ENCODE measurements at places on chromosomes 6 and 20.

GRCh38 chr20:20799716-20800312 lies 87.4 kb upstream of the RALGAPA2 start:
- no peak for DNase-seq

GRCh38 chr6:132218059-132218696 lies 183.1 kb downstream of the MOXD1 start:
- no peak for DNase-seq

GRCh38 chr20:3869839-3870634 lies 19.1 kb upstream of the PANK2 start:
- DNase-seq, result no peak

- DNase-seq, result no peak
Measured at GRCh38 chr6:107786709-107787588, 37.2 kb downstream of the SCML4 start.

- DNase-seq, result no peak
Measured at GRCh38 chr20:3238616-3239025, 369 bp downstream of the SLC4A11 start.

DNA sequence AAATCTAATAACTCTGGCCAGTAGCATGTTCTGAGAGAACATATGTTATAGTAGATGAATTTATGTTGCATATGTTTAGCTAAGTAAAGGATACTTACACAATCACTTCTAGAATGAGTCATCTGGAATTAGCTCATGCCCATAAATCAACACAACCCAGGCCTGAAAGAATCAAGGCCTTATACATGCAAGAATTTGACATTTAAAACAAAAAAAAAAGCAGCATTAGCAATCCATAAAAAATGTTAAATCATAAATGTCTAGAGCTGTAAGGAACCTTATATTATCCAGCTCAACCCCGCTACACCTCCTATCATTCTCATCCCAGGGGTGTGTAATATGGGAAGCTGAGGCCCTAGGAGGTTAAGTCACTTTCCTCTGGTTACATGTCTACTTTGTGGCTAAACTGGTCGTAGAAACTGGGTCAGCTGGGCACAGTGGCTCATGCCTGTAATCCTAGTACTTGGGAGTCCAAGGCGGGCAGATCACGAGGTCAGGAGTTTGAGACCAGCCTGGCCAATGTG lies 105.2 kb upstream of the CARMIL1 start:
- DNase-seq, result no peak

GRCh38 chr6:104995989-104996617 lies 39.2 kb downstream of the LIN28B start:
- no peak for DNase-seq

DNA sequence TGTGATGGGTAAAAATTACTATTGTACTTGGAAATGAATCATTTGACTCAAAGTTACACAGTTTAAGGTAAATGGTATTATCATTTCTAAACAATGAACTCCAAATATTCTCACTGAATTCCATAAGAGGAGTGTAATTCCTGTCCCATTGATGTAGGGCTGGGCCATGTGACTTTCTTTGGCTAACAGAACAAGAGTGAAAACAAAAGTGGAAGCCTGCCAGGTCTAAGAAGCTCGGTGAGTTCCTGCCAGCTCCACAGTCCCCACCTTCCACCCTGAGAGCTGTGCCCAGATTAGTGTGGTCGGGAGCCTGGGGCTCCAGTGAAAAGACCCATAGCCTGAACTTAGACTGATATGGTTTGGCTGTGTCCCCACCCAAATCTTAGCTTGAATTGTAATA lies 24.6 kb downstream of the TBXT start:
- no peak for DNase-seq

GRCh38 chr6:160305926-160306713 lies 42.1 kb upstream of the SLC22A3 start:
- DNase-seq, result no peak

DNA sequence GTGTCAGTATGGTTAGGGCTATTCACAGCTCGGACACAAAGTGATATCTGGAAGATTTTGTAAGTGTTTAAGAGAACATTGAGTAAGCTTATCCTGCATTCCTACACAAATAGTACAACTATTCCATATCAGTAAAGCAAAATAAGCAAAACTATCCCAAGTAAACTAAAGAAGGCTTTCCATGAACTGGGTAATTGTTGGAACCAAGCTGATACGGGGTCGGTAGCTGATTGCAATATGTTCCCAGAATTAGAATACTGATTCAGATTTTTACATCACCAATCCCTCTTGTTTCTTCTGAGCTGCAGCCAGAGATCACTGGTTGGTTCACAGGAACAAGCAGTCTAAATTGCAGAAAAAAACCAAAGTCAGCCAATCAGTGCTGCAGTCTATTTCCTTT lies 54.1 kb downstream of the CDS2 start:
- no peak for DNase-seq

- no peak for DNase-seq
Measured at GRCh38 chr20:57756921-57757320, 47.1 kb upstream of the PMEPA1 start.

Measured in esophagus squamous epithelium (tissue), 5 donors.